ENCODE measurements at places on chromosomes 1 and 21.
A peak's percentile ranks its signal among the peaks of the same experiment; 100 is the strongest.

DNA sequence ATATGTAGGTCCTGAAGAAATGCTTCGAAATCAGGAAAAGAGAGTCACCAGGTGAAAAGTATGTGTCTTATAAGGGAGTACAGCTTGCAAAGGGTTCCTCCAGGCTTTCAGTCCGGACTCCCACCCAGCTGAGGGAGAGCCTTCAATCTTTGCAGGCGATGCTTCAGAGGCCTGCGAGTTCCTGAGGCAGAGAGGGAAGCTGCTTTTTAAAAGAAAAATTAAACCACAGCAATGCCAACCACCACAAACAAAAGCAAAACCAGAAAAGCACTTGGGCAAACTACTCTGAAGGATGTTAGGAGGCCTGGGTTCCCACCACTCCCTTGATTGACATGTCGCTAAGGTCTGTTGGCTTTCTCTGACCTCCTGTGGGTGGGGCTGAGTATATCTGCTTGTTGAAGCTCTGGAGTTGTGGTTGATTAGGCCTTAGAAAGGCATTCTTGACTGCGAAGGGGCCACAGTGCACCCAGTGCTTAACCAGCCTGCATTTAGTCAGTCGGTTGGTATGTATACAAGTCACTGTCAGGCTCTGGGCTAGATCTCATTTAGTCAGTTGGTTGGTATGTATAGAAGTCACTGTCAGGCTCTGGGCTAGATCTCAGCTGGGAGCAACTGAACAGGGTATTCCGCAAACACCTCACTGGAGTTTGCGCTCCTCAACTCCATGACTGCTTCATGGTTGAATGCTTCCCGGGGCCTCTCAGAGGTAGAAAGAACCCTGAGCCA, 1.2 kb downstream of the NIPAL3 start:
- peak; percentile 10 for DNase-seq

DNA sequence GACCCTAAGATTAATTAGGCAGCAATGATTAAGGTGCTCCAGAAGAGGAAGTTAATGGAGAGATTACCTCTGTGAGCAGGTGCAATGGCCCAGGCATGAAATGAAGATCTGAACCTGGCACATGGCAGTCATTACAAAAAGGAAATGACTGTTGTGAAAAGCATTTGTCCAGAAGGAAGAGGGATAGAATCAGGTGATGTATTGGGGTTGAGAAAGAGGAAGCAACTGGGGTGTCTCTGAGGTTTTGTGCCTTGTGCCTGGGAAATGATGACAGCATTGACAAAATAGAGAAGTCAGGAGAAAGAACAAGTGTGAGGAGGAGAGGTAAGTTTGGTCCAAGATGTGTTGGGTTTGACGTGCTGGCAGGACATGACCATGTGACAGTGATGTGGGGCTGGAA, 5.6 kb downstream of the CRCT1 start:
- no peak for DNase-seq

DNA sequence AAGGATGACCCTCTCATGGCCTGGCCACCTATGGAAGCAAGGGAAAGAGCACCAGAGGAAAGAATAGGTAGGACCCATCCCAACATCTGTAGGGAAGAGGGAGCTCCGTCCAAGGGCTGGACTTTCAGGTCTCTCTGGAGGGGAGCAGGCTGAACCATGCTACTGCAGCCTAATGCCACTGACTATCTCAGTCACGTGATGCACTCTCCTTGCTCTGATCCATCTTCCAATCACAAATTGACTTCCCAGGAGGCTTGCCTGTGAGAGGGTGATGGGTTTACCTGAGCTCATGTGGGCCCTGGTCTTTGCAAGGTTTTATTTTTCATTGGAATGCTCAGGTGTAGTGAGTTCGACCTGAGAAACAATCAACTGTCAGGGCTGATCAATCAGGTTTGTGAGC, 128.8 kb downstream of the CACNA1E start:
- DNase-seq, result no peak

GRCh38 chr1:216632980-216633379, 90.2 kb downstream of the ESRRG start:
- DNase-seq, result no peak

- DNase-seq, result peak; percentile 62
These were observed at the start of gene CSRP1 for GRCh38 chr1:201506557-201507359. Gene CSRP1, minus strand, starts transcription at chr1:201507123. Its CDS starts 10,820 bp downstream, at chr1:201496303.

DNA sequence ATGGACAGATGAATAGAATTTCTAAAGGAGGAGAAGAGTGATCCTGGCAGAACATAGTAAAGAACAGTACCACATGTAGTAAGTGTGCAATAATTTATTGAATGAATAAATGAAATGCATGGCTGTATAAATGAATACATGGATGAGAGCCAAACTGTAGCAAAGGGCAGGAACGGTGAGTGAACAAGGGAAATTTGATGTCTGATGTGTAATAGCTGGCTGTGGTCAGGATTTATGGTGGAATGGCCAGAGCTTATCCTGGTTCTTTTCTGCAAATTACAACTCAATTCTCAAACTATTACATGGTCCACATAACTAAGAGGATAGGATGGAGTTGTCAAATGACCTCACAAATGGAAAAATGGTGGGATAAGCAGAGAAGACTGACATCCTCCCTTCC, 43.2 kb upstream of the ARHGAP29 start:
- no peak for DNase-seq

DNA sequence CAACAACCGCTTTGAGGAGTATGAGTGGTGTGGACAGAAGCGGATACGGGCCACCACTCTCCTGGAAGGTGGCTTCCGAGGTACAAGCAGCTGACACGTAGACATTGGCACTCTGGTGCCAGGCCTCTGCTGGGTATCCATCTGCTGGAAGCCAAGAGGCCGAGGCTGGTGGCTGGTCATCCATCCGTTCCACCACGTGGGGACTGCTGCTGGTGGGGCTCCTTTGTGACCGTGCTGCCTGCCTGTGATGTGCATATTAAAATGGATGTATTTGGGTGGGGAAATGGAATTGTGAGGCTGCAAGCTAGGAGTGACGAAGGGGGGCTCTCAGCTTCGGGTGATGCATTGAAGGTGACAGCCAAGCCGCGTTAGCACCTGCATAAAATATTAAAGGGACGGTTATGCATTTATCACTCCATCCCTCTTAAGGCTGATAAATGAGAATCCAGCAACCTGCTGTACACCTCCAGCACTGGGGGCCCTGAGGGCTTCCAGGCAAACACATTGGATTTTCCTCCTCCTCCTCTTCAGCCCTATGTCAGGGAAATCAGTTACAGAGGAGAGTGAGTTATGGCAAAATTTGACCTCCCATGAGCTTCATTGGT, 38.1 kb downstream of the TMEM53 start:
- DNase-seq, result no peak

GRCh38 chr1:185050823-185051451, 5.6 kb downstream of the RNF2 start:
- no peak for DNase-seq

DNA sequence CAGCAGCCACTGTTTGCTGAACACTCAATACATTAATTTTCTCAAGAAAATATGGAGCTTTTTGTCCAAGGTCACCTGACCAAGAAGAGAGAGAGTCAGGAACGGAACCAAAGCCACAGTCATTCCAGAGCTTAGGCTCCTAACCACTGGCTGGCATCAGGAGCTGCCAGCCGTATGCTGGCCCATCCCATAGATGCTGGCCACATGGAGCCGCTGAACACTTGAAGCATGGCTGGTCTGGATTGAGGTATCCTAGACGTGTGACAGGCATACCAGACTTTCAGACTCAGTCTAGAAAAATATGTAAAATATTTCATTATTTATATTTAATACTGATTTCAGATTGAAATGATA, 458.7 kb downstream of the MATN1 start:
- no peak for DNase-seq

- no peak for DNase-seq
These were observed 44.0 kb downstream of the ATP2B4 start for GRCh38 chr1:203670594-203670993.

DNA sequence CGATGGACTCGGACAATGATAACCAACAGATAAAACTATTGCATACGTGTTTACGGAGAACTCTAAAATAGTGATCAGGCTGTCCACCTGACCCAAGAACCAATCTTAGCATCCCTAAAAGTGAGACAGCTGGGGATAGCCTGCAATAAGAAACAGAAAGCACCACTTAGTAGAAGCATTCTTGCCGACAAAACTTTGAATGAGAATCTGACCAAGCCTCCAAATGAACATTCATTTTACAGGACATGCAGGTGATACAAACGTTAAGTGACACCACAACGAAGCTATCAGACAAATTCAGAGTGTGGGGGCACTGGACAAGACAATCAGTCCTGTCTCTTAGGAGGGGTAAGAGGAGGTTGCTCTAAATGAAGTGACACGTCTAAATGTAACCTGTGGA, 1.2 kb downstream of the PSMG1 start:
- no peak for DNase-seq

- DNase-seq, result no peak
These were observed 49.9 kb upstream of the ZC3H12A start for GRCh38 chr1:37424523-37424922.

GRCh38 chr1:45400049-45400448, 59.8 kb upstream of the MUTYH start:
- DNase-seq, result no peak

- peak; percentile 88 for DNase-seq
These were observed 7.2 kb downstream of the ZDHHC18 start for GRCh38 chr1:26833432-26834405.

DNA sequence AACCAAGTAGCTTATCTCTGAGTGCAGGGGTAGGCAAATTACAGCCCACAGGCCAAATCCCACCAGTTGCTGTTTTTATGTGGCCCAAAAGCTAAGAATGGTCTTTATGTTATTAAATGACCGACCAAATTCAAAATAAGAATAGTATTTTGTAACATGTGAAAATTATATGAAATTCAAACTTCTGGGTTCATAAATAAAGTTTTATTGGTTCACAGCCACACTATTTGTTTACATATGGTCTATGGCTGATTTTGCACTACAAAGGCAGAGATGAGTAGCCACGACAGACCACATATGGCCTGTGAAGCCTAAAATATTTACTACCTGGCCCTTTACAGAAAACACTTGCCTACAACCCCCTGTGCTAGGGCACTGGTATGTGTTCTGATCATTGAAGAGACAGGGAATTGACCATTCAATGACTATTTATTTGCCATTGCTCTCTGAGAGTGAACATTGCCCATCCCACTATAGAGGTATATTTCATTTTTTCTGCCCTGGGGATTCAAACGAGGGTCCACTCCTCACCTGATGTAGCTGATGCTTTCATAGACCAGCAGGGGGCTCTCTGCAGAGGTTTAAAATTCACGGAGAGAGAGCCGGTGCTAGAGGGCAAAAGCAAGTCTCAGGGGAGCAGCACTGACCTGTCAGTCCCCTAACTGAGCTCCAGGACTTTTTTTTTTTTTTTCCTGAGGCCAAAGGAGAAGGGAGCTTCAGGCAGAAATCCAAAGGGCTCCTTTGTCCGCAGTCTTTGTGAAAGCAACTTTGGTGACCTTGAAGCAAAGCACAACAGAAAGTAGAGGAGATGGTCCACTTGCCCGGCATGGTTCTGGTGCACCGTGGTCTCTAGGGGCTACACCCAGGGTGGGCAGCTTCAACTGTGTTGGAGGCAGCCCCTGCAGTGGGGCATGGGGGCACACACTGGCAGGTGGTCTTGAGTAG, 7.3 kb upstream of the GNL2 start:
- DNase-seq, result peak; percentile 10

DNA sequence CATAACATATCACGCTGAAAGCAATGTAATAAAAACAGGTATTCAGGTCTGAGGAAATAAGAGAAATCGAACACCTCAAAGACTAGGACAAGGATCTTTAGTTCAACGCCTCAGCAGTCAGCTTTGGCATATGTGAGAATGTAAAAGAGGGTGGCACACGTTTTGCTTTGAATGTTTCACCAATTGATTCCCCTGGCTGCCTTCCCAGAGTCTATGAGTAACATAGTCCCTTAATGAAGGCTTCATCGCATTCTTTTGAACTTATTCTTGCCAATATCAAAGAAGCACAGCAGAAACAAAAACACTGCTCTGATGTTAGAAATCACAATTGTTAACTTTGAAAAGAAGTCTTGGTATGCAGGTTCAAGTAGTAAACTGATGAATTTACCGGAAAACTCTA, 764.8 kb downstream of the ADGRL2 start:
- DNase-seq, result no peak

GRCh38 chr1:168608796-168609715, 32.7 kb downstream of the XCL1 start:
- no peak for DNase-seq

GRCh38 chr1:168497376-168497950, 46.3 kb downstream of the XCL2 start:
- no peak for DNase-seq

GRCh38 chr1:74197255-74197654, 721 bp downstream of the LRRIQ3 start:
- DNase-seq, result no peak

DNA sequence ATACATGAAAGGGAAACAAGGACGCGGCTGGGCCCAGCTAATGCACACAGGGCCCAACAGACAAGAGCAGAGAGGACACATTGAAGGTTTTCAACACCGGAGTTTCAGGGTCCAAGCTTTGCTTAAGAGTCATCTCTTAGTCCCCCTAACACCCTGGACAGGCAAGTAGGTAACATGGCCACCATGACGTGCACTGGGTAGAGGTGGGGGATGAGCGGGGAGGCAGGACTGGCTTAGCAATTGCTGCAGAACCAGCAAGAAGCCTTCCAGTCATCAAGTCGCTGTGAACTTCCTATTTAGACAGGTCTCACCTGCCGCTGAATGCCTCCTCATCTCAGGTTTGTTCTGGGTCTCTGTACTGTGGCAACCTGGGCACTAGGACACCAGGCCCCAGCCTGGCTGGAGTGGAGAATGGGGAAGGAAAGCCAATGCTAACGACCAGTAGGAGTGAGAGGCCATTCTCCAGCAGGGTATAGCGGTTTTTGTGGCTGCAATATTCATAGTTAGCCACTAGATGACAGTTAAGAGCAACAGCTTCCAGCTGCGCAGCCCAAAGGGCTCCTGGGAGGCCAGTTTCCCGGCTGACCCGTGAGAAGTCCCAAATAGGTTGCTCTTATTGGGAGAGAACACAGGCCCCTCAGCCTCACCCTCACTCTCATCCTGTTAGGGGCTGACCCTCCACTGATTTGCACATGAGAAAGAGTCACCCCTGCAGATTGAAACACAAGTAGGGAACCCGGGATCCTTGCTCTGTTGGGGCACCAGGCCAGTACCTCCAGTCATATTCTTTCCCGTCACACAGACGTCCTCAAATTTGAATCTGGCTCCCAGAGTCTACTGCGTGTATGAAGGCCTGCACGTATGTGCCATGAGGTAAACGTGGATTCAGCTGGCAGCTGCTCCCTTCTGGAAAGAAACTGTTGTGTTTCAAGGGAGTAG, 6.0 kb upstream of the PIGC start:
- DNase-seq, result no peak

GRCh38 chr1:27566462-27567145, 37.3 kb downstream of the AHDC1 start:
- DNase-seq, result no peak

DNA sequence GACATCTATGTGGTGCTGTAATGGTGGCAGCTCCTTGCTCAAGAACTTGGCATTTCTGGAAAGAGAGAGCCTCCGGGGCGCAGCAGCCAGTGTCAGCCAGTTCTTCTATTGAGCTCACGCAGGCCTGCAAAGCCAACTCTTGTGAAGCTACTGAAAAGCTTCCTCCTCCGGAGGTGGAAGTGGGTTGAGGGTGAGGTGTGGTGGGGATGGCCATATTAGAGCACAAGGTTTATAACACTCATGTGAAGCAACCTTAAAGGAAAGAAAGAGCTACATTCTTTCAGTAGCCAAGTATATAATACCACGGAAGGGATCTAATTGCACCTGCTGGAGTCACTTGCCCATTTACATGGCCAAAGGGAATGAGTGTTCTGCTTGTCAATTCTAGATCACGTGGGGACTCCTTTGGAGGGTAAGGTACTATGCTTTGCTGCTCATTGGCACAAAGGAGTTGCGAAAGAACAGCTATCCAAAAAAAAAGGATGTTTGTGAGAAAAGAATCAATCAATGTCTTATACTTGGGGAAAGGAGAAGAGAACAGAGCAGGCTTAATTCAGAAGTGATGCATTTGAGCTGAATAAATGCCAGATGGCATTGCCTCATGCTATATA, 18.3 kb upstream of the MAP10 start:
- no peak for DNase-seq
